Progenitor cell of endocrine pancreas (in vitro differentiated cells): ENCODE measurements at places on chromosomes 4 and X. TPM values are rescaled to one million over a fixed set of nuclear protein-coding genes. Genes with fewer than 3 reads are reported as not detected.

GRCh38 chrX:17559728-17560379, 177.4 kb upstream of the SCML1 start:
- DNase-seq = no peak

DNA sequence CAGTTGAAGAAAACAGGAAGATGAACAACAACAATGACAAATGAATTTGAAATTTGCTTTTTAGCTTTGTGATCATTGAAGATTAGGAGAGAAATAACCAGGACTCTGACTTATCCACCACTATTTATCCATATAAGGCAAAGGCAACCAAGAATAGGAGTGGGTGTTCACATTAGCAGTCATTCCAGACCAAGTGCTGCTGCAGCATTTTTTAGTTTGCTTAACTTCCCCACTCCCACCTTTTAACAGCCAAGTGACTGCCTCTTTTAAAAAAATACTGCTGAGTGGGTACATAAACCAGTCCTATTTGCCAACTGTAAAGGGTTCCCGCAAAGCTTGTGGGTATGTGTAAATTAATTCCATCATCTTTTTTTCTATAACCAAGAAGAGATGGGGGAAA, 230.9 kb downstream of the IQCM start:
- no peak for DNase-seq

WAS gene
- 0.62 and 1.2 TPM in 2 replicates for total RNA-seq

SPATA18 gene
- 7.4 and 8.5 TPM in 2 replicates for total RNA-seq

DNA sequence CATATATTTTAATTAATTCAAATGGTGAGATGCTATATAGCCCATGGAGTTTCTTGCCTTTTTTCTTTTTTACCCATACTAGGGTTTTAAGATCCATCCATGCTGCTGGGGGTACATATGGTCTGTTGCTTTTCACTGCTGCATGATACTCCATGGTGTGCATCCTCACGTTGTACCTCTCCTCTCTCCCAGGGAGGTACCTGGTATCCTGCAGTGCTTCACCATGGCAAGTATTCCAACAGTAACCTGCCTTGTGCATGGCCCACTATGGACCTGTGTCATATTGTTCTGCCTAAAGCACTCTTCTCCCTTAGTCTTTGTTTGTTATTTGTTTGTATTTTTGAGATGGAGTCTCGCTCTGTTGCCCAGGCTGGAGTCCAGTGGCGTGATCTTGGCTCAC, 114.3 kb upstream of the GPC4 start:
- no peak for DNase-seq

DNA sequence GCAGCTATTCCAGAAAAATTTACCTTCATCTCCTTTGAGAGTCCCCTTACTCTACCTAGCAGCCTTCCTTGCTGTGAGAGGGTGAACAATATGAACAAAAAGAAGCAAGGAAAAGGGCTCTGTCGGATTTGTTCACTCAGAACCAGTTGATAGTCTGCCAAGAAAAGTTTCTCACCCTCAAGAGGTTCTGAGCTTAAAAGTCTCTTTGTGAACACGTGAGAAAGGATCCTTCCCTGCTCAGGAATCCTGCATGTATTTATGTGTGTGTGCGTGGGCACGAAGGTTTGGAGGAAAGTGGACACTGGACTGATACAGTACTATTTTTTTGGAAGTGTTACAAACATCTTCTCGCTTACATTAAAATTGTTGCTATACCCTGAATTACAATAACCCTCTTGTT, 178.6 kb upstream of the JADE1 start:
- DNase-seq = no peak

DNA sequence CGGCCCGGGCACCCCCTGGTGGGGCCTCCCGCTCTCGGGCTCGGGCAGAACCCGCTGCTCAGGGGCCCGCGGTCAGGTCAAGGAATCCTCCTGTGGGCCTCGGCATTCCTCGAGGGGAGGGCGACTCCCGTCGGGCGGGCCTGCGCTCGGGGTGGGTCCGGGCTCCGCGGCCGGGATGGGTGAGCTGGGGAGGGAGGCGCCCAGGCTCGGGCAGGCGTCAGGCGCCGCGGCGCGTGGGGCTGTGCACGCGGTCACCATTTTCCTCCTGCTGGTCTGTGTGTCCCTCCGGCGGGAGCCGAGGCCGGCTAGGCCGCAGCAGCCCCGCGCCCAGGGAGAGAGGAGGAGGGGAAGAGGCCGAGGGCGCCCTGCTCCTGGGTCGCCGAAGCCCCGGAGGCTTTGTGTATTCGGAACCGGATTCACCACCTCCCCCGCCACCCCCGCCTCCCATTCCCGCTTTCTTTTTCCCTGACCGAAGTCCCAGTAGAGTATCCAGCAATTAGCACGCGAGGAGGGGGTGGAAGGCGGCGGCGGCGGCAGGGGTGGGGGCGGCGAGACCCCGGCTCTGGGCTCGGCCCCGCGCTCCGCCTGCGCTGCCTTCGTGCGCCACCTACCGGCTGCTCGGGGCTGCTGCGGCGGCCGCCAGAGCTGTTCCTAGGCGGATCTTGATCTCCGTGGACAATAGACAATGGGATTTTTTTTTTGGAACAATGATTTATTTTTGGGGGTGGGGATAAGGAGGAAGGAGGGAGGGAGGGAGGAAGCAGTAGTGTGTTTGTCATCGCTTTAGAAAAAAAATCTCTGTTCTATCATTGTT, 99.0 kb upstream of the MAML3 start:
- peak; percentile 82 for DNase-seq

RPA4 gene
- total RNA-seq = 0.91 and 1.6 TPM in 2 replicates

GRCh38 chrX:17829566-17829965, 31.5 kb downstream of the RAI2 start:
- DNase-seq = no peak

GRCh38 chr4:100848841-100849240, 331.0 kb upstream of the EMCN start:
- no peak for DNase-seq

SPARCL1 gene
- 0.41 and 0.84 TPM in 2 replicates for total RNA-seq

RIBC1 gene
- total RNA-seq = 3.2 and 3.4 TPM in 2 replicates

- DNase-seq = no peak
Measured at GRCh38 chr4:173503330-173504180, 26.5 kb downstream of the HAND2 start.

DNA sequence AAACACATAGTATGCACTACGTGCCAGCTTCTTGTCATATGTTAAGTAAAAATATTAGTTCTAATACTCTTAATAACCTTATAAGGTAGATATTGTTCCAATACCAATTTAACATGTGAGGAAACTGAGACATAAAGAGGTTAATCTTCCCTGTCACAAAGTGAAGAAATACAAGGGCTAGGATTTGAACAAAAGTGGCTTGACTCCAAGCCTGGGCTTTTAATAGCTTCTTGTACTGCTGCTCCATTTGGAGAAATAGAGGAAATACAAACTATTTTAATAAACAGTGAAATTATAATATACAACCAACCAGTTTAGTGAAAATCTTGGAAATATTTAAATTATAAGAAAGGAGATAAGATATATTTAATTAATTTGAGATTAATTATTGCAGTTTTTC, 33.2 kb downstream of the TLL1 start:
- DNase-seq = no peak

DNA sequence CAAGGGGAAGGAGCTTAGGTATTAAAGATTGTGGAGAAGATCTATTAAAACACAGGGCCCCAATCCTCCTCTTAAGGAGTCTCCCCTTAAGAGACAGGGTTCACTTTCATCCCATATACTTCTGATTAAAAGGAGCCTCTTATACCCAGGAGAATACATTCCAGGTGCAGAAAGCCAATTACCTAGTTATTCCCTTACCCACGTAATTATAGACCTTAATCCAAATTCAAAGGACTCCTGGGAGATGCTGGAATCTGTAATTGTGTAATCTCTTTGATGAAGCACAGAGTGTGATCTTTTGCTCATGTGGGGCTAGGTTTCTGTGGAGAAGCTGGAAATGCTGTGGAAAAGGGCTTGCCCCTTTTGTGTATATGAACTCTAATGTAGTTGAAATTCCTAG, 1.4 kb upstream of the SEC24B start:
- DNase-seq = no peak

- DNase-seq = no peak
Measured at GRCh38 chr4:75251547-75251946, 262.7 kb downstream of the RCHY1 start.

DNA sequence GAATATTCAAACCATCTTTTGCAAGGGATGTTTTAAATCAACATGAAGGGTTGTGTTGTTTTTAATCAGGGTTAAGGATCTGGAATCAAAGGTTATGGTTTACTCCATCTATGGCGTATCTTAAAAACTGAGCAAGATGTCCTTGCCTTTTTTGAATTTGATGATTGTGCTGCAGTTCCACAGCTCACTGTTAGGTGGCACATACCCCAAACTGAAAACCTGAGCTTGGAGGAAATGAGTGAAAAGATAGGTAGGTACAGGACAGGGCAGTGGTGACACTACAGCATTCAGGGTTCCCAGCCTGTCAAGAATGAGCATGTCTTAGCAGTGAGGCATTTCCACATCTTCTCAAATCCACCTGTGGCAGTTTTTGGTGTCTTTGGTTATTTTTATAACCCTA, 13.1 kb upstream of the EOLA1 start:
- DNase-seq = no peak

SLC10A6 gene
- total RNA-seq = not detected in 2 replicates

GRCh38 chrX:9003041-9003440, 30.9 kb downstream of the FAM9B start:
- no peak for DNase-seq

- no peak for DNase-seq
Measured at GRCh38 chrX:25674776-25675175, 463.4 kb upstream of the MAGEB18 start.

- DNase-seq = no peak
Measured at GRCh38 chr4:1293991-1294390, 4.3 kb downstream of the MAEA start.

PPARGC1A gene
- total RNA-seq = 0.93 and 3.7 TPM in 2 replicates

PFKFB1 gene
- 0.77 and 0.82 TPM in 2 replicates for total RNA-seq

DNA sequence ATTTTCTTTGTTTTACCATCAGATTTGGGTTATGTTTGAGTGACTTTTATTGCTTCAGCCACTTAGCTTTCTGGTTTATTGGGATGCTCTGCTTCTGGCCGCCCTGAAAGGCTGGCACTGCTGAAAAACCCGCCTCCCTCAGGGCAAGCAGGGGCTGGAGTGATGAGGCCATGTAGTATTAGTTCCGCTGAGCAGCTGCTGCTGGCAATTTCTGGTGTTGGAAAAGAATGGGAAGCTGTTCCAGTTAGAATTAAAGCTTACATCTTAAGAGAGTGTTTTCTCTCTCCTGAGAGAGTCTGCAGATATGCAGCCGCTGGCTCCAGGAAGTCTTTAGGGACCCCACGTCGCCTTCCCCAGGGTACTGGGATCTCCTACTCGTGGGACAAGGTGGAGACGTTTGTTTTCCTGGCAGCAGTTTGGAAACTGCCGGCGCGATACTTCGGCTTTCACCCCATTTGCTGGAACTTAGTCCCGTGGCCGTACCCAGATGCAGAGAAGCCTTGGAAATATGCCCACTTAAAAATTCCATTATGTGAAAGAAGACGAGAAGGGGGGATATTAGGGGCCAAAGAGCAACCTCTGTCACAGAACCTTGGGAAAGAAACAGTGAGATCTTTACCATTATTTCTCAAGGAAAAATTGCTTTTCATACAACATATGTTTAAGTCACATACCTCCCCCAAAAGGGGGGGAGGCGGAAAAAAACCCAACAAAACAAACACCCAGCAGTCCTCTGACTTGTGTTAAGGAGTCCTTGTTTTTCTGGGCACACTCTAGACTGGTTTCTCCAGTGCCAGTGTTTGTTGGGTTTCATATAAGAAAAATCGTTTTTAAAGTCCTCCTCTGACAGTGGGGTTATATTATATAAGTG, 72.6 kb downstream of the TMEM131L start:
- DNase-seq = no peak

DNA sequence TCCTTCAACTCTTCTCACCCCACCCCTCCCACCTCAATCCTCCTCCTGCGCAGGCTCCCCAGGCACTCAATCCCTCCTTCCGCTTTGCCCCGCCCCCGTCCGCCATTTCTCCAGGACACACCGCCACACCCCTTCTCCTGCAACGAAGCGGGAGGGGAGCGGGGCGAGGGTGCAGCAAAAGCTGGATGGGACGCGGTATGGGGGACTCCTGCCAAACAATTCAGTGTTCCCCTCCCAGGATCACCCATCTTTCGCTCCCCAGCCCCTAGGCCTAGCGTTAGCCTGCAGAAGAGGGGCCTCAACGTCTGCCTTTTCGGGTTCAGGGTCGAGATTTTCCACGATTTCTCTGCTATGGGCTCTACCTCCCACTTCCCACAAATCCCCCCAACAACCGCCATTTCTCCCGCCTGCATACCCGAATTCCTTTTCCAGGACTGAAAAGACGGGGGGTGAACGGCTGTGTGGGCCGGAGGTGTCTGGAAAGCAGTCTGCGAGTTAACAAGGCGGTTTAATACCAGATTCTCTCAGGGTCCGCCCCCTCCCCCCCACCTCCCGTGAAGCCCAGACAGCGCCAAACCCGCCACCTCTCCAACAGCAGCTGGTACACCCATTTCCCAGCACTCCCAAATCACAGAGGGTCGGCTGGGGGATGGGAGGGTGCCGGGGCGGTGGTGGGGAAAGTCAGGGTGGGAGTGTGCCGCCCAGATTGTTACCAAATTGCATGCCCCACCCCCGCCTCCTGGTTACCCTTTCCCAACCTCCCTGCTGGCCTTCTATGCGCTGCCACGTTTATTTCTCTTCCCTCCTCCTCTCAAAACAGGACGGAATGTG, 774 bp downstream of the ARMCX2 start:
- DNase-seq = peak; percentile 28

SLC38A5 gene
- total RNA-seq = 0.33 and 0.74 TPM in 2 replicates

GRCh38 chr4:87053176-87053658, 118.4 kb downstream of the AFF1 start:
- DNase-seq = no peak

GTPBP6 gene
- 71.1 and 72.7 TPM in 2 replicates for total RNA-seq

GRCh38 chr4:7766661-7767345, 172.9 kb downstream of the AFAP1 start:
- DNase-seq = no peak

GRCh38 chrX:39158801-39159657, 357.8 kb downstream of the MID1IP1 start:
- DNase-seq = no peak

DNA sequence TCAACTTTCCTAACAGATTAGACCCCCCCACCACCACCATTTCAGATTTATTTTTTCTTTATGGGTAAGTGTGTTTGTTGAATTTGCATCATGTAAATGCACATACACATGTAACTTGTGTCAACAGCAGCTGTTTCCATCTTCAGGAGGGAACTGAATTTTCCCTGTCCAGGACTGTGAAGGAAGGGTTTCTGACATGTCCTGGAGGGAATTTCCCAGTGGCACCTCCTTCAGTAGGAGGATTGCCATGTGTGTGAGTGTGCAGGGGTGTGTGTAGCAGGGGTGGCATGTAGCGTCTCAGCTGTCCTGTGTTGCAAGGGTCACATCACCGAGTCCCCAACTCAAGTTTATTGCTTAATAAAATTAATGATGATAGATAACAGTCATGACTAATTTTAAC, 19.7 kb downstream of the HERC6 start:
- DNase-seq = no peak

- no peak for DNase-seq
Measured at GRCh38 chrX:137574102-137574783, 8.3 kb downstream of the ZIC3 start.
